Pons (tissue), 1 donor: ENCODE measurements at places on chromosomes 12 and 14.

DNA sequence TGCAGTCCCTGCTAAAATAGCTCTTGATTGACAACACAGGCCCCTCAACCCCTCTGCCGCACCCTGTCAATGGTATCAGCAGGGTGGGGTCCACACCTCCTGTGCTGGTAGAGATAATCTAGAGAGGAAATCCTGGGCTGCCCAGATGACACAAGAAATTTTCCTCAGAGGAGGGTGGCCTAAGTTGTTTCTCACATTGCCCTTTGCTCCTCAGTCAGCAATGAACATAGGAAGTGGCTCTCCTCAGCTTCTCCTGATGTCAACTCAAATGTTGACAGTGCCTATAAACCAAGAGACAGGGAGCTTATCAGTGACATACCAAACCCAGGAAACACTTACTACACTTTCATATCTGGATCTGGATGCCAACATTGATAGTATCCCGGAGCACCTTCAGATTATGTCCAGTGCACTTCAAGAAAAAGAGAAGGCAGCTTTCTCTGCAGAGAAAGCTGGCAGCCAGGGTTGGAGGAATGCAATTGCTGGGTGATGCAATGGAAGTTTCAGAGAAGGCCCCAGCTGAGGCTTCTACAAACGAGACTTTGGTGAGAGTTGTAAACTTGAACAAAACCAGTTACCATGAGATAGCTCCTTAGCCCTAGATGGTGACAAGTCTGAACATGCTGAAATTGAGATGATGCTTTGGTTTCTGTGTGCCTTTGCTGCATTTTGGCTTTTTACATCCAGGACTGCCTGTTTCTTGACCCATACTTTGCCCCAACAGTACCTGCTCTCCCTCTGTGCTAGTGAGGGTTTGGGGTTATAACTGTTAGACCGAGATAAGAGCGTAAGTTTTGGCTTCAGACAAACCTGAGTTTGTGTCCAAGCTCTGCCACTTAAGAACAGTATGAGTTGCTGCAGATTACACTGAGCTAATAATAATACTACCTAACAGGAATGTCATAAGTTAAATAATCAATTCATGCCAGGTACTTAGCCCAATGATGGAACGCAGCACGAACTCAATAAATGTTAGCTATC is 183.5 kb downstream of the NUAK1 start:
- no peak for DNase-seq

GRCh38 chr14:70156592-70156991 is 32.2 kb downstream of the SLC8A3 start:
- no peak for DNase-seq

DNA sequence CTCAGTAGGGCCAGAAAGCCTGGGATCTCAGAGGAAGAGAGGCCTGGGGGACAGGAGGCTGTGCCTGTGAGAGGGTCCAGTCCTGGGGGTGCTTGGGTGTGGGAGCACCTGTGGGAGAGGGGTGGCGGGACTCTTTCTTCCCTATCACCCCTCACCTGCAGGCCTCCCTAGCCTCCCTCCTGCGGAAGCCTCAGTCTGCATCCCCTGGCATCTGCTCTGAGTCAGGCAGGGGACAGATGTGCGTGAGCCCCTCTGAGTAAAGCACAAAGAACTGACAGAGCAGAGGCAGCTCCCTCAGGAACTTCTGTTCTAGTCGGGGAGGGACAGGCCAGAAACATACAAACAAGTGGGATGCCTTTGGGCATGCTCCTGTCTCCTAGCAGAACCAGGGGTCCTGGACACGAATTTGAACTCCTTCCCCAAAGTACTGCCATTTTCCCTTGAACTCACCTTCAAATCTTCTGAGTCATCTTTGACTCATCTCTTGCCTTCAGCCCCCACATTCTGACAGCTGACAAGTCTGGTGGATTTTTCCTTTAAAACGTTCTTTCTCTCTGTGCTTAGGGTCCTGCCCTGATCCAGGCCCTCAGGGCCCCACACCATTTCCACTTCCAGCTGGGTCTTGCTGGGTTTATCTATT is 8.5 kb upstream of the HSP90AA1 start:
- no peak for DNase-seq

DNA sequence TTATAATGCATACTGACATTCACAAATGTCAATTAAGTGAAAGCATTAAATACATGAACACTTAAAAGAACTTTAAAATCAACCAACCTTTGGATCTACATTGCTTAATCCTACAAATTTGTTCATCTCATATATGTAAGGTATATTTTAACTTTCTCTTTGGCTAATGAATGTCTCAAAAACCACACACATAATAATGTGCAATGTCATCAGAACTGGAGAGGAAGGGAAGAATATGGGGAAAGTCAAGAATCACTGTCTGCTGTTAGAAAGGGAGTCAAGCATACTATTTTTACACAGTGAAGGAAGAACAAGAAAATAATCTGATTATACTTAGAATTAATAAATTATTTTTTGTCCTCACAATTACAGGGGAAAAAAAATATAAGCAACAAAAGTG is 4.9 kb downstream of the GMFB start:
- no peak for DNase-seq

- DNase-seq = no peak
Observed at GRCh38 chr12:88503281-88503703, 77.0 kb downstream of the KITLG start.

DNA sequence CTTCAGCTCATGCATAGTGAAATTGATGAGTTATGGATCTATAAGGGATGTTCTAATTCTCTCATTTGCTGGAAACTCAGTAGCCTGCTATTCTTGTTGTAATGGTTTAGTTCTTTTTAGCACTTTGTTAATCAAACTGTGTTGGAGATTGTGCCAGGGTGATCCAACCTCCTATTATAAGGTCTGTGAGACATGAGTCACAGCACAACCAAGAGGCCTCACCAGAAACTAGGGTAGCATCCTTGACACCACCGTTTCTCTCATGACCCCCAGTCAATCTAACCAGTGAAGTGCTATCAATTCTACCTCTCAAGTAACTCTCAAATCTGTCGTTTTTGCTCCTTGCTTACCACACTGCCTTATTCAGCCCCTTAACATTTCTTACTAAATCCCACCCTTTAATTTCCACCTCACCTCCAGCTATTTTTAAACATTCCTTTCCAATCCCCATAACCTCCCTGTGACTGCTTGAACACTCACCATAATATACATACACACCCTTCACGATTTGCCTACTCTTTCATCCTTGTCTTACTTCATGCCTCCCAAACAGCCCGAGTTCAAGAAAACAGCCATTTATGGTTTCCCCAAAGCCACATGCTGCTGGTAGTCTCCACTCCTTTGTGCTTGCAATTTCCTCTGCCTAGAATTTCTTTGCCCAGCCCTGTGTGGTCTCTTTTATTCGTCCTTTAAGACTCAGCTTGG is 53.9 kb upstream of the NUDT4 start:
- no peak for DNase-seq

DNA sequence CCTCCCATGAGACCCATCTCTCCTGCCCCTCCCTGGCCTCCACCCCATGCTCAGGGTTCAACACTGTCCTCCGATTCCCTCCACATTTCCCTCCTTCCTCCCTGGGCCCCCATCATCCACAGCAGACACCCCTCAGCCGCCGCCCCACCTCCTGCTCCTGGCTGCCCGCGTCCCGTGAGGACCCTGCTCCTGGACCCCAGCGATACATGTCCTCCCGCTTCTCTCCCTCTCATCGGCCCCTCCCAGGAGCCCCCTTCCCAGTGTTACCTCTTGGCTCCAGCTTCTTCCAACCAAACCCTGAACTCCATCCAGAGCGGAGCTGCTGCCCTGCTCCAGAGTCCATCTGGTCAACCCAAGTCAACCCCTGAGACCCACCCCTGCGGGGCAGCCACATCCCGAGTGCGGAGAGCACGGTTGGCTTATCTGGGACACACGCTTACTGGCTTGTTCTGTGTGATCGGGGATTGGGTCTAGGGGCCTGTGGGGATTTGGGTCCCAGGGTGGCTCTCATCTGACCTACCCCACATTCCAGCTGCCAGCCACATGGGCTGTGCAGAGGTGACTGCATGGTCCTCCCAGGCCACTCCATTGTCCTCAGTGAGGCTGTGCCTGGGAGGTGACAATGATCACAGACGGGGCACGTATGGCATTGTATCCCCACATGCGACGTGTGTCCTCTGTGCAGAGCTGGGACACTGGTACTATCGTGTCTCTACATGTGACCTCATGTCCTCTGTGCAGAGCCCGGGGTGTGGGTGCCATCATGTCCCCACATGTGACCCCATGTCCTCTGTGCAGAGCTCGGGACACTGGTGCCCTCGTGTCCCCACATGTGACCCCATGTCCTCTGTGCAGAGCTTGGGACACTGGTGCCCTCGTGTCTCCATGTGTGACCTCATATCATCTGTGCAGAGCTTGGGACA is 333.6 kb downstream of the ADGRD1 start:
- DNase-seq = no peak

GRCh38 chr12:53601296-53601847 is 24.8 kb downstream of the ATF7 start:
- DNase-seq = no peak

DNA sequence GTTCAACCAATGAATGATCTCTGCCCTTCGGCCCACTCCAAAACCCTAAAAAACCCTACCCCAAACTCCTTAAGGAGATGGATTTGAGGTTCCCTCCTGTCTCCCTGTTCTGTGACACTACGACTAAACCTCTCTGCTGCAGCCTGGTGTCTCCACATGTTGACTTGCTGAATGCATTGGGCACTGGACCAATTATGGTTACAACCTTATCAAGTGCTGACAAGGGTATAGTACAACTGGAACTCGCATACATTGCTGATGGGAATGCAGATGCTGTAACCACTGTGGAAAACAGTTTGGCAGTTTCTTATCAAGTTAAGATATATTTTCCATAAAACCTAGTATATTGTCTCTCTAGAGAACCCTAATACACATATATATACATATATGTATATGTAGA is 6.3 kb upstream of the DICER1 start:
- DNase-seq = no peak

DNA sequence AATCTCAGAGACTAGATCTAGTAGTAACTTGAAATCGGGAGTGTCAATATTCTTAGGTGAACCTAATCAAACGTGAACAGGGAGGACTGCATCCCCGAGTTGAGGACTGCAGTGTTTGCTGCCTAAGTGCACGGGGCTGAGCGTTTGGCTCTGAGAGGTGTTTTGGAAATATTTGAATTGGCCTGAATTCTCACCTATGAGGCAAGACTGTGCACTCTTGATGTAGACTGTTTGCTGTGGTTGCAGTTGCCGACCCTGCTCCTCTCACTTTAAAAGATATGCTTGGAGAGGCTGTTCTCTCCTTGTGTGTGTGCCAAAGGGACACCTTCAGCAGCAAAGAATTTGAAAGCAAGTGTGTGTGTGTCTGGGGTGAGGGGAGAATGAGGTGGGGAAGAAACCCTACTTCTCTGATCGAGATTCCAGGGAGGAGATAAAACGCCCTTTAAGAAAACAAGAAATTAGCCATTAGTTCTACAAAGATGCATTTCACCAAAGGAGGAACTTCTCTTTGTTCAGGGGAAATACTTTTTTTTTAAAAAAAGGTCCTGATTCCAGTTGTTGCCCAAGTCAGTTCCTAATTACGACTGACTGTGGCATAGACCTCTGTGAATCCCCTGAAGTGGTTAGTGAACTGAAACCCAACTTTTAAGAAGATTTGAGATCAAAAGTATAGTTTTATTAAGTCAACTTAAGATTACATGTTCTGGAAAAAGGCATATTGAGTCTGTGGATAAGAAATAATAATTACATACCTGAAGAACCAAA is 106.6 kb downstream of the DYRK2 start:
- peak; percentile 28 for DNase-seq

- no peak for DNase-seq
Observed at GRCh38 chr12:69524755-69525469, 54.7 kb downstream of the FRS2 start.
